ENCODE measurements at places on chromosomes 11 and 22. TPM values are rescaled to one million over a fixed set of nuclear protein-coding genes. Genes with fewer than 3 reads are reported as not detected.
A peak's percentile ranks its signal among the peaks of the same experiment; 100 is the strongest.

DNA sequence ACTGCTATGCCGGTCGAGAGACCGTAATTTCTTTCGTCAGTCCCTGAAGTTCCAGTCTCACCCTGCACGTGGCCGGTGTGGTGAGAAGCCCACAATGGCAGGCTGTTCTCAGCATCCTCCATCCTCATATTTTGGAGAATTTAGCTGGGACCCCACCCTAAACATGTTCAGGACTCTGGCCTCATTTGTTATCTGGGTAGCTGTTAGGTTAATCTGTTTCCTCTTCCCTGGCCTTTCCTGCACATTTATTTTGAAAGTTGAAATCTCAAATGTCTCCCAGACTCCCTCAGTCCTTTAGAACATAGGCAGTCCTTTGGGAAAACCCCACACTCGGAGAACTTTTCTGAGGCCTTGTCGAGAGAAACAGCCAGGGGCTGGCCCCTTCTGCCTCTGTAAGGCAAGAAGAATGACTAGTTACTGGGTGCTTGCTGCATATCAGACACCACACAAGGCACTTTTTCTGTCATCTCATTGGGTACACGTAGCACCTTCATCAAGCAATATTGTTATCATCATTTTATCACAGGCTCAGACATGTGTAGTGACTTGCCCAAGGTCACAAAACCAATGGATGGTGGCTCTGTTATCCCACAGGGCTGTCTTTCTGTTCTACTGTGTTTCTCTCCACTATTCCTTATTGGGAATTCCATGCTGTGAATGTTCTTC is 109.3 kb upstream of the CRYBB3 start:
- no peak for DNase-seq

- no peak for DNase-seq
Observed at GRCh38 chr11:70727899-70728620, 329.7 kb downstream of the CTTN start.

DNA sequence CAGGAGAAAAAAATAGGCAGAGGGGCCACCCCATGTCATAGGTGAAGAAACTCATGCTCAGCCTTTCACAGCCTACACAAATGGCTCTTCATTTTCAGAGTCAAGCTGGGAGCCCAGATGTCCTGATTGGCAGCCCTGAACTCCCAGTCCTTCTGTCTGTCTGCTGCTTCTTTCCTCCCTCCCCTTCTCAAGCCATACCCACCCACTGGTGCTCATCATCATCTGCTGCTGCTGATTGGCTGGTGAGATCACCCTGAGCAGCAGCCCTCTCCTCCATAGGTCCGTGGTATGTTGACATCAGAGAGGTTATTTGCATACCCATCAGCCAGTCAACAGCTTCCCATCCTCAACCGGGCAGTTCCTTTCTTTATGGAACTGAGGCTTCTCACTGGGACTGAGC is 46.1 kb upstream of the PRDM11 start:
- DNase-seq = peak; percentile 2

GRCh38 chr11:5286351-5286750 is 15.4 kb downstream of the OR51B4 start:
- DNase-seq = no peak

The SELENOM gene
- total RNA-seq = 130 TPM

DNA sequence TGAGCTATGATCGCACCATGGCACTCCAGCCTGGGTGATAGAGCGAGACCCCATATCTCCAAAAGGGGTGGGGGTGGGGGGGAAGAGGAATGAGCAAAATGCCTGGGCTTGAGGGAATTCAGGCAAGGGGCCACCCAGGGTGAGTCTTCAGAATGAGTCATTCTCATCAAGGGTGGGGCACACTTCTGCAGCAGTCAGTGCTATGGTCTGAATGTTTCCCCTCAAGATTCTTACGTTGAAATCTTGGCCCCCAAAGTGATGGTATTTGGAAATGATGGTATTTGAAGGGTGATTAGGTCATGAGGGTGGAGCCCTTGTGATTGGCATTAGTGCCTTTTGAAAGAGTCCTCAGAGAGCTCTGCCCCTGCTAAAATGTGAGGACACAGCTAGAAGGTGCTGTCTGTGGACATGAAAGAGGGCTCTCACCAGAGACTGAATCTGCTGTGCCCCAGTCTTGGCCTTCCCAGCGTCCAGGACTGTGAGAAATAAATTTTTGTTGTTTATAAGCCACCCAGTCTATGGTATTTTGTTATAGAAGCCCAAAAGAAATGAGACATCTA is 86.4 kb upstream of the THY1 start:
- no peak for DNase-seq

The OR4C12 gene
- total RNA-seq = not detected

DNA sequence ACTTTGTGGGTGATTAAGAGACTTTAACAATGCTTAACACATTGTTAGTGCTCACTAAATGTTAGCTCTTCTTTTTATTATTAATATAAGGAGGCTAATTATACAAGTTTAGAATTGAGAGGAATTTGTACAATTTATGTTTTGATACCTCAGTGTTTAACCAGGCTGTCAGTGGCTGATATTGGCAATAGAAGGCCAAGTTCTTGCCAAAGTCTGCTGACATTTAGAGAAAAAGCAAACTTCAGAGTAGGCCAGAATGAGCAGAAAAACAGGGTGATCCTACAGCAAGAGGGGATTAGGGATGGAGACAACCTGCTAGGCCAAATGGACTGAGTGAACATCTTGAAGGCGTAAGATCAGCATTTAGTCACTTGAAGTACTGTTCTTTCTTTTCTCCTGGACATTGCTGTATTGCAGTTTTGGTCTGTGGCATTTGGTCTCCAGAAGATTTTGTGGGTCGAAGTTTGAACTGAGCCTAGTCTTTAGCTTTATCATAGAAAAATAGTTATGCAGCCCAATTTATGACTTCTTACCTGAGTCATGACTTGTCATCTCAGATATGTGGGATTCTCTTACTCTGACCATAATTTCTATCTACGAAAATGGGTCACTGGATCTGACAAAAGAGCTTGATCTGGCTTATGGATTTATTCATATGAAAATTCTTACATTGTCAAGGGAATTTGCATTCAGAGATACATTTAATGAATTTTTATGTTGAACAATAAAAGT is 9.0 kb downstream of the TRIM44 start:
- no peak for DNase-seq

The YIF1A gene
- total RNA-seq = 132 TPM

- DNase-seq = no peak
Observed at GRCh38 chr11:44270403-44271273, 39.3 kb downstream of the ALX4 start.

- DNase-seq = no peak
Observed at GRCh38 chr11:46216019-46216764, 61.3 kb upstream of the CREB3L1 start.

DNA sequence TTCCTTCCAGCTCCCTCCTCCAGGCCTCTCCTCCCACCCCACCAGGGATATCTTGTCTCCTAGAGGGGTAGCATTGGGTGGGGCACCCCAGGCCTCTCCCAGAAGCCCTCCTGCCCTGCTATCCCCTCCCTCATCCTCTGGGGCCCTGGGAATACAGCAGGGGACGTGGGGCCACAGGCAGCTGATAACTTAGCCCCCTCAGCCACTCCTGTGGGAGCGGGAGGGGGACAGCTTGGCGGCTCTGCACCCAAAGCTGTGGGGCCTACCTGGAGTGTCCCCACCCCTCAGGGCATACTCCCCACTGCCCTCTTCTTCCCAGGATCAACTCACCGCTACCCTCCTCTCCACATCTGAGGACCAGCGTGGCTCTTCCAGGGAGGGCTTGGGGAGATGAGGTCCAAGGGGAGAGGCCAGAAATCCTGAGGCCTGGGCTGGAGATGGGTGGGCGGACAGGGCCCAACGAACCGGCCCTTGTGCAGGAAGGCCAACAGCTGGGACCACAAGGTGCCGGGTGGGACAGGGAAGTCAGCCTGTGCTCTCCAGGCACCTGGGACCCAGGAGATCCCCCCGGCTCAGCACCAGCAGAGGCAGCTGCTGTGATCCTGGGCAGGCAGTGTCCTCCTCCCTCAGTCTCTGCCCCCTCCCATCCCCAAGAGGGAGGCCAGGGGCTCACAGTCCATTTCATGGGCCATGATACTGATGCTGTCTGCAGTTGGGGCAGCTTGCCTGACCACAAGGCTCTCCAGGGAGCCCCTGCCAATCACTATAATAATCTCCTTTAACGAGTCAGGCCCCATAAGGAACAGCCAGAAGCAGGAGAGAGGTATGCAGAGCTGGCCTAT is 23.2 kb downstream of the NEAT1 start:
- DNase-seq = no peak

GRCh38 chr22:49910229-49911155 is 7.7 kb downstream of the ALG12 start:
- DNase-seq = no peak

DNA sequence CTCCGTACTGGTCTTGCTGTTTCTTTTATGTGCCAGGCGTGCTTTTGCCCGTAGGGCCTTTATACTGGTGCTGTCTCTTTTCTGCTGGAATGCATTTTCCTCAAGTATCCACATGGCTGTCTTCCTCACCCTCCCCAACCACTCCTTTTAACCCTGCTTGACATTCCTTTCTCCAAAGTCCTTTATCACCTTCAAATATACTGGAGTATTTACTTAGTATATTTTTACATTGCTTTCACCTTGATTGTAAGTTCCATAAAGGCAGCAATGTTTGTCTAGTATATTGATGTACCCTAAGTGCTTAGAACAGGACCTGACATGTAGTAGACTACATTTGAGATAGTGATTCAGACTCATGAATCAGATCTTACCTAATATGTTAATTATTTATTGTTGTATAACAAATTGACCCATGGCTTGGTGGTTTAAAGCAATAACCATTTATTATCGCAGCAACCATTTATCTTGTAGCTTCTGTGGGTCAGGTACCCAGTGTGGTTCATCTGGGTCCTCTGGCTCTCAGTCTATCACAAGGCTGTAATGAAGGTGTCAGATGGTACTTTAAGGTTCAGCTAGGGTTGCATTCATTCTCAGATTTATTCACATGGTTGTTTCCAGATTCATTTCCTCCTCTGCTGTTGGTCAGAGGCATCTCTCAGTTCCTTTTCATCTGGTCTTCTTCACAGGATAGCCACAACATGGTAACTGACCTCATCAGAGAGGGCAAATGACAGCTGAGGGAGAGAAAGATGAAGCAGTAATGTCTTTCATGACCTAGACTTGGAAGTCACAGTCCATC is 34.2 kb downstream of the DDX10 start:
- DNase-seq = no peak

GRCh38 chr11:131447277-131447815 is 76.9 kb downstream of the NTM start:
- DNase-seq = no peak

The TRPT1 gene
- total RNA-seq = 52.8 TPM

- DNase-seq = no peak
Observed at GRCh38 chr11:73380331-73380730, 4.1 kb downstream of the RELT start.

DNA sequence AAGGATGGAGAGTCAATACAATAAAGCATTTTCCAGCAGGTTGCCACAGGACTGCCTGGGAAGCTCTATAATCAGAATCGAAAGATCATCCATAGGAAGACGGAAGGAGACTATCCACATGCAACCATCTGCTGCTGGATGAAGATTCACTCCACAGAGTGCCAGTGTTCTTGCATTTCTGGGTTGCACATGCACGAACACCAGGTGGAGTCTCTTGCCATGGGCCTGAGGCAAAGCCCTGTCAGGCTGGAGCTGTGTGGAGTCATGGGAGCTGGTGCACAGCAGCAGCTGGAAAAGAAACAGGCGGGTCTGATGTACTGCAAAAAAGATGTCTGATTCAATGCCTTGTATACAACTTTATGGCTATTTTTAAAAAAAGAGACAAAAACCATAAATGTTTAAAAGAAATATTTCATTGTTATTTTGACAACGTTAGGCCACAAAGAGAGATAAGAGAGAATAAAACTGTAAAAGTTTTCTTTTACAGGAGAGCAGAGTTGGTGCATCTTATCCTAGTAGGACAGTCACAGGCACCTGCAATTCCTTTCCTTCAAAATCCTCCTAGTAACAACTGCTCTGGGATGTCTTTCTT is 12.9 kb upstream of the FAT3 start:
- DNase-seq = peak; percentile 68

The RHOG gene
- total RNA-seq = 18.0 TPM
